Activated CD8-positive, alpha-beta T cell treated with anti-CD3 and anti-CD28 coated beads for 36 hours (primary cell): ENCODE measurements at places on chromosomes 6 and 20. TPM values are rescaled to one million over a fixed set of nuclear protein-coding genes. Genes with fewer than 3 reads are reported as not detected.

NKAIN4 gene
- not detected for total RNA-seq

HDGFL1 gene
- total RNA-seq: not detected

OGFRL1 gene
- 4.6 TPM for total RNA-seq

THBS2 gene
- not detected for total RNA-seq

HCRTR2 gene
- total RNA-seq: not detected

LRRN4 gene
- total RNA-seq: not detected

LBP gene
- not detected for total RNA-seq

GCNT2 gene
- total RNA-seq: 2.7 TPM

SNAI1 gene
- total RNA-seq: 1.4 TPM

TFAP2A gene
- total RNA-seq: not detected

NMBR gene
- not detected for total RNA-seq

C20orf173 gene
- not detected for total RNA-seq

KCNK5 gene
- 25.0 TPM for total RNA-seq

FAM110A gene
- 23.1 TPM for total RNA-seq

GOPC gene
- 16.1 TPM for total RNA-seq

EYA4 gene
- total RNA-seq: not detected

KHDC1 gene
- total RNA-seq: 3.5 TPM

CD164 gene
- total RNA-seq: 146 TPM

MOG gene
- total RNA-seq: not detected

FKBP1C gene
- 1.5 TPM for total RNA-seq

RALGAPA2 gene
- total RNA-seq: 17.2 TPM

BPIFB2 gene
- not detected for total RNA-seq

KIF25 gene
- total RNA-seq: not detected

C2 gene
- 1.4 TPM for total RNA-seq

EBF4 gene
- total RNA-seq: 1.1 TPM

CST1 gene
- total RNA-seq: not detected

PDYN gene
- not detected for total RNA-seq

PGC gene
- total RNA-seq: not detected

SPTLC3 gene
- total RNA-seq: 0.77 TPM

SHLD1 gene
- 6.5 TPM for total RNA-seq

SOBP gene
- 1.1 TPM for total RNA-seq

WFDC12 gene
- not detected for total RNA-seq

VGLL2 gene
- not detected for total RNA-seq

SOX18 gene
- total RNA-seq: not detected

CDSN gene
- total RNA-seq: not detected

PLEKHG1 gene
- total RNA-seq: 4.2 TPM

TSBP1 gene
- total RNA-seq: not detected

POPDC3 gene
- not detected for total RNA-seq

FHL5 gene
- total RNA-seq: not detected

RTEL1 gene
- 37.4 TPM for total RNA-seq

BFSP1 gene
- 0.18 TPM for total RNA-seq

HSPA12B gene
- not detected for total RNA-seq

CGAS gene
- 23.2 TPM for total RNA-seq

ZBTB12 gene
- 1.8 TPM for total RNA-seq

PMEPA1 gene
- 2.0 TPM for total RNA-seq

PSORS1C1 gene
- total RNA-seq: not detected

TMEM244 gene
- not detected for total RNA-seq

CD83 gene
- total RNA-seq: 24.4 TPM

PROCR gene
- total RNA-seq: 3.0 TPM

CCR6 gene
- total RNA-seq: not detected

DCDC2 gene
- total RNA-seq: not detected

CLPSL2 gene
- not detected for total RNA-seq

ZNF165 gene
- 3.5 TPM for total RNA-seq

PAK5 gene
- total RNA-seq: not detected

PNLDC1 gene
- 0.54 TPM for total RNA-seq

MYLK4 gene
- total RNA-seq: 0.09 TPM
